ENCODE measurements at places on chromosomes 3 and 15.

DNA sequence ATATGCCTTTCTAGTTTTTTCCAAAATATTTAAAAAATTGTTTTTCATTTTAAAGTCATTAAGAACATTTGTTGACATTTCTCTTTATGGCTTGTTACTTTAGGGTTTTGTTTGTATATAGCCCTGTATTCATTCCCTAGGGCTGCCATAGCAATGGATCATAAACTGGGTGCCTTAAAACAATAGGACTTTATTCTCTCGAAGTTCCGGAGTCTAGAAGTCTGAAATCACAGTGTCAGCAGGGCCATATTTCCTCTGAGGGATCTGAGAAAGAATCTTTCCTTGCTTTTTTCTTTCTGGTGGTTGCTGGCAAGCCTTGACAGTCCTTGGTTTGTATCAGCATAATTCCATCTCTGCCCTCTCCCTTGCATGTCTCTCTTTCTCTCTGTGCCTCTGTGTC, 63.4 kb upstream of the CADPS start:
- DNase-seq: no peak

GRCh38 chr3:32646761-32647160, 38.2 kb upstream of the CNOT10 start:
- no peak for DNase-seq

DNA sequence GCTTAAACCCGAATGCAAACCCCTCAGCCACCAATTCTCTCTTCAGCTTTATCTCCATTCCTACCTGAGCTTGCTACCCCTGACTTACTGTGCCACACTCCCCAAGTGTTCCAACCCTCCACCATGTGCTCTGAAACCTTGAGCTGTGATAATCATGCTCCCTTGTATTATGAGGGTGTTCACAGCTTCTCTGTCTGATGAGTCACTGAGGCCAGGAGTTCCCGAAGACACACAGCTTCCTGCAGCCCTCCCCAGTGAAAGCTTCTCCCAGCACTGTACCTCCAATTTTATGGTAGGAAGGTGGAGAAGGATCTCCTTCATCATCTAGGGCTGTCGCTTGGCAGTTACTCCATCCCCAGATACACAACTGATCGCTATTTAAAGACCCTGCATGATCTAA, 24.9 kb downstream of the STAC start:
- no peak for DNase-seq

- DNase-seq: no peak
Observed at GRCh38 chr3:67463656-67464055, 190.8 kb downstream of the SUCLG2 start.

DNA sequence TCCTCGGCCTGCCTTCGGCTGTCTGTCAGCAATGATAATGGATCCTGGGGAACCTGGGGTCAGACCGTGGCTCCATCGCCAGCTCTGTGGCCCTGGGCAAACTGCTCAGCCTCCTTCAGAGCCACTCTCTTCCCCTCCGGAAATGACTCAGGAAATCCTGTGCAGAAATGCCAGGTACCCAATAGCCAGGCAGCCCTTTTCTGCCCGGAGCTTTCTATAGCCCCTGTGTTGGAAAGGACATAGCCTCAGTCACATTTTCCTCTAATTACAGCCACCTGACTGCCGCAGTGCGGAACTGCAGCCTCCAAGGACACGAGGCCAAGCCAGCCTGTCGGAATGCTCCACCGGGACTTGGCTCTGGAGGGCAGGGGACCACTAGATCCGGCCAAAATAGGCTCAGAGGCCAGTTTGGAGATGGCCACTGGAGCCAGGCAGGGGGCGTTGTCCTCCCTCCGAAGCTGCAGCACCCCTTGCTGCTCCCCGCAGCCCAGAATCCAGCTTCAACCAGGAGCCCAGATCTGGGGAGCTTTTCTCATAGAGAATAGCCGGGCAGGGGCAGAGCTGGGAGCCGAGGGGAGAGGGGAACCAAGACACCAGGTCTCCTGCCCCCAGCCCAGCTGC, 11.6 kb upstream of the ZXDC start:
- DNase-seq: no peak

DNA sequence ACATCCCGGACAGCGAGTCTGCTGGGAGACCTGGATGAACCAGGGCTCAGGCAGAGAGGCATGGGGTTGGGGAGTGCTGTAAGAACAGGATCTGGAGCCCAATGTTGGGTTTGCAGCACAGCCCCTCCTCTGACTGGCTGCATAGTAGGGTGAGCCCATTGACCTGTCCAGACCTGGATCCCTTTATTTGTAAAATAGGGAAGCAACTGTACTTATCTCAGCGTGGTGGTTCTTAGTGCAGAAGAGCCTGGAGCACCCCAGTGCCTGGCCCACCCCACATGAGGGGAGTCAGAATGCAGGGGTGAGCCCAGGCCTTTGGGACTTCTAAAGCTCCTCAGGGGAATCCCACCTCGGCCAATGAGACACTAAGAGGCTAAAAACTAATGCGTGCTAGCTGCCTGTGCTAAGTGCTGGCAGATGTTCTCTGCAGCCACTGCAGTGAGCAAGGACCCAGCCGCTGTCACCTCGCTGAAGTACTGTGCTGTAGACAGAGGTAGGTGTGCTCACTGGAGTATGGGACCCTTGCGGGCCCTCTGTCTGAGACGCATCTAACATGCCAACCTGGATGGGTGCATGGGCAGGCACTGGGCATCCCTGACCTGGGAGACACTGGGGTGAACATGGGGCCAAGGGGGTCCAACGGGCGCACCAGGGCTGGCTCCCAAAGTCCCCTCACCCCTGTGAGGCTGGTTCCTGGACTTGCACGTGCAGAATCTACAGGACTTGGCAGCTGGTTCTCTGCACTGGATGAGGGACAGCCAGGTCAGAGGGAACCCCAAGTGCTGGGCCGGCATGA, 95.6 kb downstream of the ATP10A start:
- no peak for DNase-seq

- no peak for DNase-seq
Observed at GRCh38 chr15:98965597-98965996, 42.0 kb downstream of the PGPEP1L start.

- no peak for DNase-seq
Observed at GRCh38 chr15:67421105-67421504, 99.8 kb upstream of the C15orf61 start.

DNA sequence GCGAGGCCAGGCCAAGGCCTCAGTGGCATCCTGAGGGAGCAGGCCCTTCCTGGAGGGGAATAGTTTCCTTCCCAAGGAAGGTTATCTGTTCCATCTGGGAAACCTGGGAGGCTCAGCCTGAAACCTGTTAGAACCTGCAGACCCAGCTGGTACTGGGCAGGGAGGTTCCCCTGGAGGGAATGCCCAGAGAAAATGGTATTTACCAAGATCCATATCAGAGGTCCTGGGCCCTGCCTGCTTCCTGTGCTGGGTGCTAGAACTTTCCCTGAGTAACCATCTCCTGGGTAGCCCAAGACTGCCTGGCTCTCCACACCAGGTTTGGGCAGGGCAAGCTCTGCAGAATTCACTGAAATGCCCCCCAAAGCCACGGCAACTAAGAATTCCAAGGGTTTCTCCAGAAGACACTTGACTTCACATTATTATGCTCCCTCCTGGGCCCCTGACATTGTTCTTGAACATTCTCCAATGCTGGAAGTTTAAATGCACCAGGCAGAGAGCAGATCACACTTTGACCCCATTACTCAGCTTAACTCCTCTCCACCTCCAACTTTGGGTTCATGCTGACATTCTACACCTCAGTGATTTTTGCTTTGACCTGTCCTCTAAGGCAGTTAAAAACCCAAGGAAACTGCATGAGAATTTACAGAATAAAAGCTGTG, 2.0 kb downstream of the CA12 start:
- no peak for DNase-seq

- DNase-seq: no peak
Observed at GRCh38 chr3:157518881-157519280, 15.7 kb upstream of the VEPH1 start.

DNA sequence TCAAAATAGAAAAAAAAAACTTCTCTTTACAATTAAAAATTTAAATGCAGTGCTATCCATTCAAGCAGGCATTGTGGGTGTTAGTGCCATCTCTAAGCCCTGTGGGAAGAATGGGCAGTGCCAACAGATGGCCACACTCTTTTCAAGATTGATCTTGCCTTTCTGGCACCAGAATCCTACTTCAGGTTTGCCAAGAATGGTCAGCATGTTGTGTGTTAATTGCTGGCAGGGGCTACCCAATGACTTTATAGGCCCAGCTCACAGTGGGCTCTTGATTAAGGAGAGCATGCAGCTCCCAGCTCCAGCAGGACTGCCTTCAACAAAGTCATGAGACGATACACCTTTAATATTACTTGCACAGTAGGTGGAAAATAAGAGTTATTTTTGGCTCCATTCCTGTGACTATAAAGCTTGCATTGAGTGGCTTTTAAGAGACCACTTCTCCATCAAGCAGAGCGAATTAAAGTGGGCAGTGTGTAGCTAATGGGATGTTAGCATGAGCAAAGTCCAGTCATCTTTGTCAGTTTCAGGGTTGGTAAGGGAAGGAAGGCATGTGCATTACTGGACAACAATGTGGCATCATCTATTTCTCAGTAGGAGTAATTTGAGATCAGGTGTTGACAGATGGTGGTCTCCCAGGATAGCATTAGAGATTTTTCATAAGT, 476.8 kb downstream of the C3orf38 start:
- DNase-seq: no peak

- DNase-seq: no peak
Observed at GRCh38 chr3:20698896-20699295, 512.9 kb upstream of the SGO1 start.

DNA sequence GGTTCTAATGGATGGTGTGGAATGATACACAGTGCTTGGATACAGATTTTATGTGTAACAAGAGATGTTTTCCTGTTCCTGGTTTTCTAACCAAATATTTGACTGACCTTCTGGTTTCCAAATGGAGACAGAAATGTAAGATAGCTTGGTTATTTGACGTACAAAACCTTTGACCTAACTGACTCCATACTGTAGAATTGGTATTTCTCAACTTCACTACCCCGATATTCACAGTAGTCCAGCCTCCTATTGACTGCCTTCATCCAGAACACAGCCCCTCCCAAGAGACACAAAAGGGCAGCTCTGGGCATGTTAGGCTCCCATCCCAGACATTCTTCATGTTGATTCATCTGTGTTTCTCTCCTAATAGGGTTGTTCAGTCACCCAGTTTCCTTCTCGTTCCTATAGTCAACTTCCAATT, 33.4 kb downstream of the MYO1E start:
- DNase-seq: no peak

GRCh38 chr3:107675233-107675900, 152.6 kb downstream of the BBX start:
- DNase-seq: no peak

DNA sequence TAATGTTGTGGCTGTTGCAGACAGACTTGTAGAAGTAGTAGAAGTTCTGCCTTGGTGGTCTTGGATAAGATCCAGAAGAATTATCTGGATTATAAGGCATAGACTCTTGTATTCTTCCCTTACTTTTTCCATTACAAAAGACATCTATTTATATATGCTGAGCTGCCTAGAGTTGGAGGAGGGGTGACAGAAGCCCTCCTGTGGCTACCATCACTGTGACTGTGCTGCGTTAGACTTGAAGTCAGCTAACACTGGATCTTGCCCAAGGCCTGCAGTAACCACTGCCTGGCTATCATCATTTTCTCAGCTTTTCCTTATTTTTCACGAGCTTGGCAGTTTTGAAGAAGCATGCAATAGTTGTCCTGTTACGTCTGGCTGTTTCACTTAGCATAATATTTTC, 684.8 kb upstream of the BCHE start:
- no peak for DNase-seq

GRCh38 chr3:183178833-183179549, 16.5 kb upstream of the LAMP3 start:
- DNase-seq: no peak

DNA sequence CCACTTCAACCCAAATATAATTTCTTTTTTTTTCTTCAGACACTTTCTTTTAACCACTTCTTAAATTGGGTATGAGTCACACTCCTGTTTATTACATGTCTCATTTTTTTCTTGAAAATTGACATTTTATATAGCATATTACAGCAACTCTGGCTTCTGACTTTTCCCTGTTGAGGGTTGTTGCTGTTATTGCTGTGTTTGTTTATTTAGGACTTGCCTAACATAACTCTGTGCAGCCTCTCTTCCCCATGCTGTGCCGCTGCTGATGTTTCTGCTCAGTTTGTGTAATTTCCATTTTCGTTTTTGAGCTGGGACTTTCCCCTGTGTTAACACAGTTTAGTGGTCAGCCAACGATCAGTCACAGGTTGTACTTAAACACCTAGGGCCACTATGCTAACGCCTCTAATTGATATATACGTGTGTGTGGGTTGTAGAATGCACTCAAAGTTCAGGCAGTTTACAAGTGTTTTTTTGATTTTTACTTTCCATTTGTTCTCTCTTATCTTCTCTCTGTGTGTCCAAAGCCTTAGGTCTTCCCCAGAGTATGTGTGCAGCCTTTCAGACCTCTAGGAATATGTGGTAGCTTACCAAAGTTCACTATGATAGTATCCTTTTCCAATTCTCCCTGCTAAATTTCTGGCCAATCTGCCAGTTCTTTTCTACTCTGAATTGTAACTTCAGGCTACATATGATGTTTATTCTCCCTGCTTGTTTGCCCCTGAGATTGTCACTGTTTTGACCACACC, 337.2 kb downstream of the ZBTB20 start:
- DNase-seq: no peak
